Stimulated activated CD8-positive, alpha-beta memory T cell treated with anti-CD3 and anti-CD28 coated beads, Interleukin-2, amount 100 ng/mL, for 1 hour (primary cell): ENCODE measurements at places on chromosomes 1 and 21.

- peak; percentile 76 for DNase-seq
Measured at GRCh38 chr1:154760469-154760933, 109.6 kb downstream of the KCNN3 start.

DNA sequence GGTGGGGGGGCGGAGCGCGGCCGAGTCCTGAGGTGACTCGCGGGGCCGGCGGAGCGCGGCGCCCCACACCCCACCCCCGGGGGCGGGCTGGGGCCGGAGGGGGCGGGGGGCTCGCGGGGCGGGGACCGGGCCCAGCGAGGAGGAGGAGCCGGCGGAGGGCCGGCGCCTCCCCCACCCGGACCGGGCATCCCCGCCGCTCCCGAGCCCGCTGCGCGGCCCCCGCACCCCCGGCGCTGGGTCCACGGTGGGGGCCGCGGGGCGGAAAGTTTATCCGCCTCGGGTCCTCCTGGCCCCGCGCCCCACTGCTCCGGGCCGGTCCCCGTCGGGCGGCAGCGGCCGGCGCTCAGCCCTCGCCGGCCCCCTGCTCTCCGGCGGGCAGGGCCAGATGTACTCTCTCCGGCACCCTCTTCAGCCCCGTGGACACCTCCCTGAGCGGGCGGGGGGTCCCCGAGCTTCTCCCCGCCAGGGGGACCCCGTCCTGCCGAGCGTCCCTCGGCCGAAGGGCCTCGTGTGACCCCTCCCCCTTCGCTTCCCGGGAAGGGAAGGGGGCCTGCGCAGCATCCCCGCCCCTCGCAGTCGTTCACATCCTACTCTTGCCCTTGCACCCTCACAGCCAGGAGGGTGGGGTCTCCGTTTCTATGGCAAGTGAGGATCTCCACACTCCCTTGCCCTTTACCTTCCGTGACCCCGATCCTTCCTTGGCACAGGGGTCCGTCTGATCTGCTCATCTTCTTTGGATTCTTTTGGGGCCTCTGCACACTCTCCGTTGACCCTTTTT is 663 bp downstream of the CAMTA1 start:
- peak; percentile 28 for DNase-seq

GRCh38 chr1:94980582-94981574 is 54.0 kb upstream of the CNN3 start:
- DNase-seq = no peak

GRCh38 chr1:64042331-64043100 is 160.9 kb upstream of the UBE2U start:
- no peak for DNase-seq

DNA sequence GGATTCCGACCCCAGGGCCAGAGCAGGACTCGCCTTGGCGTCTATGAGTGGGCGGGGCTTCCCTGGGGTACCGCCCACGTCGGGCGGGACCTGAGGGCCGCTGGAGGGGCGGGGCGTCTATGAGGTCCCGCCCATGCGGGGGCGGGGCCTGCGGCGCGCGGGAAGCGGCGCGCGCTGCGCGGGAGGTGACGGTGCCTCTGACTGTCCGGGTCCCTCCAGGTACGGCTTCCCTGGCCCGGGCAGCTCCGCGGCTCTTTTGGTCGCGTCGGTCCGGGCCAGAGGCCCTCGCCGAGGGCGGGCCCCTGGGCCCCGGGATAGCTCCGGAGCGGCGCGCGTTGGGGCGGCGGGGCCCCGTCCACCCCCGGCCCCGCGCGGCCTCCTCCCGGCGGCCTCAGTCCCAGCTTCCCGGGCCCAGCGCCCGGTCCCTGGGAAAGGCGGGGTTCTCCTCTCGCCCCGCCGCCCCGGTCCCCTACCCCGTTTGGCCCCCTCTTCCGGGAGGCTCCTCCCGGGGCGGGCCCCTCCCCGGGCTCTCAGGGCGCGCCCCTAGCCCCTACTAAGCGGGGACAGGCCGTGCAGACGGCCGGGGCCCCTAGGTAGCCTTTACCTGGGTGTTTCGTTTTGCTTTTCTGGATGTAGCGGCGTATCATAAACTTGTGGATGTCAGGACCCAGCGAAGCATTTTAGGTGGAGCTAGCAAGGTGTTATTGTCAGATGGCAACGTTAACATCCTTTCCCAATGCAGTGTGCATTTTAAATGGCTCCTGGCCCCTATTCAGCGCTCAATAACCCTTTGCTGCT is at the start of gene CHAF1B:
Gene CHAF1B, plus strand, starts transcription at position 160 of the 798 bp plus-strand sequence. CDS start 745 bp downstream, outside the sequence.
- peak; percentile 65 for DNase-seq

GRCh38 chr1:230176871-230177411 is 109.9 kb downstream of the GALNT2 start:
- DNase-seq = no peak

DNA sequence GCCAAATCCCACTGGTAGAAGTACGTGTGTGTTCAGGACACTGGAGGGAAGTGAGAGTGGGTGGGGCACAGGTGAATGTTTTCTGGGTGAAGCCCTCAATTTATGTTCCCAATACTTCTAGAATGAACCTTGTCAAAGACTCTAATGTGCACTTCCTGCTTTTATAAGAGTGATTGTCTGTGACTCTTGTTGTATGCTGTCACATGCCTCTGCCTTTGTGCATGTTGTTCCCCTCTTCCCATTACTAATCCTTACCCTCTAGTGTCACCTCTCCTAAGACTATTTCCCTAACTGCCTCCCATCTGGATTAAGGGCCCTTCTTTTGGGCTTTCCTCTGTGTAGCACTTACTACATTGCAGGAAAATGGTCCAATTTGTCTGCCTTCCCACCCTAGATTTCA is 2.5 kb upstream of the LINGO4 start:
- no peak for DNase-seq

- no peak for DNase-seq
Measured at GRCh38 chr1:111989531-111990025, at the start of gene KCND3. Gene KCND3 (minus strand): TSS chr1:111989668.

- DNase-seq = no peak
Measured at GRCh38 chr1:39438042-39438441, 53.4 kb upstream of the BMP8A start.

DNA sequence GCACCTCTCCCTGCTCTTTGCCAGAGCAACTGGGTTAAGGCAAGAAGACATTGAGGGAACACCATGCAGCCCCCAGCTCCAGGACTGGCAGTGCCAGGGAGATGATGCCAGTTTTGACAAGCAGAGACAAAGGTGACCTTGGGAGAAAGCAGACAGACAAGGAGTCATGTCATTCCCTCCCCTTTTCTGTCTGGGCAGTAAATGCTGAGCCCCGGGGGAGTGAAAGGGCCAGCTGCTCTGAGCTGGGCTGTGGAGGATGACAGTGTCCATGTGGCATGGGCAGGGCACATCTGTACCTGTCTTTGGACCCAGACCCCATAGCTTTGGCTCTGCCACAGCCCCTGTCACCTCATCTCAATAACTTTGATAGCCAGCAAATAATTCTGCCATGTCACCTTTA is 24.2 kb downstream of the PLEKHA6 start:
- DNase-seq = no peak

DNA sequence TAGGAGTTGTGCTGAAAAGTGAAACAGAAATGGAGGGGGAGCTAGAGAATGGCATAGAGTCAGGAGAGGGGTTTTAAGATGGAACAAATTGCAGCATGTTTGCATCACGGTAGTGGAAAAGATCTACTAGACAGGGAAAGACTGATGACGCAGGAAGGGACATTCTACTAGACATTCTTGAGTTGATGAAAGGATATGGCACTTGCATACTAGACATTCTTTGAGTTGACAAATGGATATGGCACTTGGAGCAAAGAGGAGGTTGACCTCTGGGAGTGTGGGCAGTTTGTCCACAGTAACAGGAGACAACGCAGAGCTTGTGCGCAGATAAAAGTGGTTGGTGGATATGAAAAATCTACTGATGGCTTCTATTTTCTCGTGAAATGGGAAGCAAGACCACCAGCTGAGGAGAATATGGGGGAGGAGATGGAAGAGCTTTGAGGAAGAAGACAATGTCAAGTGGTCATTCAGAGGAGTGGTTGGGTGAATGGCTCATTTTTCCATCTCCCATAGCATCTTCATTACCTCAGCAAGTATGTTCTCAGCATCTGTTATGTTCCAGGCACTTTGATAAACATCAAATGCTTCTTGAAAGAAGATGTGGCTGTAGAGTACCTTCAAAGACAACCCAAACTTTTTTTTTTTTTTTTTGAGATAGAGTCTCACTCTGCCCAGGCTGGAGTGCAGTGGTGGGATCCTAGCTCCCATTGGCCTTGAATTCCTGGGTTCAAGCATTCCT is 2.4 kb upstream of the CTPS1 start:
- DNase-seq = no peak

DNA sequence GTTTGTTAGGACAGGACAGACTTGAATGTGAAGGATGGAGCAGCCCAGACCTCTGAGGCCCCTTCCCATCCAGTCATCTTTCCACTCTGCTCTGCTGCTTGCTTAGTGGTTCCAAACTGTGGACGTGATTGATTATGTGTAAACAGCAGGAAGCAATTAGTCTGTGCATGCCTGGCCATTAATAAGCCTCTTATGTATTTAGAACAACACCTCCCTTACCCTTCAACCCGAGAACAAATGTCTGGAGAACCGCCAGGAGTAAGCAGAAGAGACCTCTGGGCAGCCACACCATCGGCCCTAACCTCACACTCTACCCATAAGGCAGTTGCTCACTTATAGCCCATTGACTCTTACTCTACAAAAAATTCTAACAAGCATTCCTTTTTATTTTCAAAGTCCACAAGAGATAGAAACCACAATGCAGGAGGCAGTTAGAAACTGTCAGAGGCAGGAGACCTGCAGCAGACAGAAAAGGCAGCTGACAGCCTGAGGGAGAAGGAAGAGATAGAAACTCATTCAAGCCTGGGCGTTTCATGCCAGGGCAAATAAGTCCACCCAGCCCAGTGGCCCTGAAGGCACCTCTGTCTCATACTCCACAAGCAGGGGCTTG is 5.8 kb upstream of the EPHA8 start:
- DNase-seq = no peak

DNA sequence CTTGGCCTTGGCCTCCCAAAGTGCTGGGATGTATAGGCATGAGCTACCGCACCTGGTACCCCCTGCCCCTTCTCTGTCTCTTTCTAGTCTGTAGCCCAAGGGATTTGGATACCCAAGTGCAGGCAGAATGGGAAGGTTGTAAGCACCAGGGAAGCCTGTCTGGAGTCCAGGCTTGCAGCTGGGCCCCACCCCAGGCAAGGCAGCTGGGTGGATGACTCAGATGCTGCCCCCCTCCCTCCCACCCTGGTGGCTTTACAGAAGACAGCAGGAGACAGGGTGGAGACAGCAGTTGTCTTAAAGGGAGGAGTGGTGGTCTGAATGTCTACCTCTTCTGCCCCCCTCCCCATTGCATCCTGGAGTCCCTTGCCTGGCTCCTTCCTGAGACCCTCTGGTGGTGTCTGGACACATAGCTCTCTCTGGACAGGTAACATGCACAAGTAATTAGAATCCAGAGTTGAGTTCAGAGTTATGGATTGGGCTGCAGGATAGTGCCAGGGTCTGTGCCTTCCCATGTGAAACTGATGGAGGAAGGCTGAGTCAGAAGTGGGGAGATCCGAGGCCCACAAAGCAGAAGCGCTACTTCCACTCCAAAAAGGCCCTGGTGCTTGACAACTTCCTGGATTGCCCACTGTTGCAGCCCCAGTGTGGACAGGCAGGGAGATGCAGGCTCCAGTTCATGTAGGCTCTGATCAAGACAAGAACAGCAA is 5.1 kb downstream of the LMNA start:
- no peak for DNase-seq

DNA sequence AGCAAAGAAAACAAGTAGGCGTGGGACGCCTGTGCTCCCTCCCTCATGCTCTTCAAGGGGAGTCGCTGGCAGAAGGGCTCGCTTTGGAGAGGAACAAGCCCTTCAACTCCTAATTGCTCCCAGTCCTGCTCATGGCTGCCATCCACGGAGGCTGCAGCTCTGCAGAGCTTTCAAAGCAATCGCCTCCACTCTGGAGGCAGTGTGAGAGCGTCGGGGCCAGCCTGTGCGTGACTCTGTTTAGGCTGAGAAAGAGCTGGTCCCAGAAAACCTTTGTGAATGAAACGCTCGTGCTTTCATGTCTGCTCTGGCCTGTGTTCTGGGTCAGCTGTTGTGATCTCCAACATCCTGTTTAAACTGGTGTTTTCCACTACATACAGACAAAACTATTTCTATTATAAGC is 23.9 kb upstream of the RUNX1 start:
- no peak for DNase-seq

GRCh38 chr1:3315399-3316339 is 138.8 kb upstream of the ARHGEF16 start:
- no peak for DNase-seq

DNA sequence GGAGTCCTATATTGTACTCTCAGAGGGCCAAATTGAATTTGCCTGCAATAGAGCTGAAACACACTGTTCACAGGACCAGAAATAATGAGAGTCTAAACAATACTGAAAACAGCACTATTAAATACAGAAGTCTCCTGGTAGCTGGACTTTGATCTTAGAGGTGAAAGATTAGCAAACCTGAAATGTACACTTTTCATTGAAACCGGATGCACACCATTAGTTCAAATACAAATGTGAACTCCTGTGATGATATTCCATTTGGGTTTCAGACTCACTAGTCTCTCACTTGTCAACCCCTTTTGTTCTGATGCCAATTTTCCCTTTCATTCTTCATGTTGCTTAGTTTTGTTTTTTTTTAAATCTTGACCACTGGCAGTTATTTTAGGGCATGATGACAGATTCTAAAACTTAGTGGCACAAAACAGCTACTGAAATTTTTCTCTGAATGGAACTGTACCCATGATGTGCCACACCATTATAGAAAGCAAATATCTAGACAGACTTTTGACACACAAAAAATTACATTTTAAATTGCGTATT is 5.9 kb upstream of the TNFSF4 start:
- no peak for DNase-seq

GRCh38 chr1:30969903-30970302 is 61.3 kb upstream of the SDC3 start:
- no peak for DNase-seq

DNA sequence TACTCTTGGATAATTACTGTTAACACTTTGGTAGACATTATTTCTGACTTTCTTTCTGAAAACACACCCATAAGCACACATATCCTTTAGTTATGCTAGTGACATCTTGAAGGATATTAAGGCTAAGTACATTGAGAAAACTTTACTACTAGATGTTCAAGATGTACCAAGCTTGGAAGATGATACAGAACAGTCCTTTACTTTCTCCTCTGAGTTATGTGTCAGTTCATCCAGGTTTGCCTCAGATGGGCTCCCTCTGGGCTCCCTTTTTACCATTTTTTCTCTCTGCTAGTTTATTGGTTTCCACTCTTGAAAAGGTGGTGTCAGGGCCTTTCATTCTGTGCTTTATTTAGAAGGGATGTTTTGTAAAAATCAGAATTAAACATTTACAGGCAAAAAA is 172.3 kb downstream of the S1PR1 start:
- DNase-seq = no peak

GRCh38 chr1:81431624-81432000 is 369.1 kb upstream of the ADGRL2 start:
- no peak for DNase-seq

DNA sequence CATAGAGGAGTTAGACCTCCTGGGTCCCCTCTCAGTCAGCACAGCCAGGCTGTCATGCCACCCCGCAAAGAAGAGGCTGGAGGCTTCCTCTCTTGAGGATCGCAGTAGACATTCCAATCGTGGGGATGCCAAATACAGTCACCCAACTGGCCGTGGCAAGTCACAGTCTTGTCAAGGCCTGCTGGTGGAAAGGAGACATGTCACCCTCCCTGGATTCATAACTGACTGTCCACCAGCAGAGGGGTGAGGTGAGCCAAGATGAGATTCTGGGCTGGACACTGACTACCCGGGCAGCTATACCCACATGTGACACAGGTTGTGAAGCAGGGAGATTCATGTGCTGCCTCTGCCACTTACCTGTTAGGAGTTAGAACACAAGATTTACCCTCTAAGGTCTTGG is 123.5 kb upstream of the NGF start:
- DNase-seq = no peak
